GM20000 (cell line): ENCODE measurements at places on chromosomes 6 and 20.

DNA sequence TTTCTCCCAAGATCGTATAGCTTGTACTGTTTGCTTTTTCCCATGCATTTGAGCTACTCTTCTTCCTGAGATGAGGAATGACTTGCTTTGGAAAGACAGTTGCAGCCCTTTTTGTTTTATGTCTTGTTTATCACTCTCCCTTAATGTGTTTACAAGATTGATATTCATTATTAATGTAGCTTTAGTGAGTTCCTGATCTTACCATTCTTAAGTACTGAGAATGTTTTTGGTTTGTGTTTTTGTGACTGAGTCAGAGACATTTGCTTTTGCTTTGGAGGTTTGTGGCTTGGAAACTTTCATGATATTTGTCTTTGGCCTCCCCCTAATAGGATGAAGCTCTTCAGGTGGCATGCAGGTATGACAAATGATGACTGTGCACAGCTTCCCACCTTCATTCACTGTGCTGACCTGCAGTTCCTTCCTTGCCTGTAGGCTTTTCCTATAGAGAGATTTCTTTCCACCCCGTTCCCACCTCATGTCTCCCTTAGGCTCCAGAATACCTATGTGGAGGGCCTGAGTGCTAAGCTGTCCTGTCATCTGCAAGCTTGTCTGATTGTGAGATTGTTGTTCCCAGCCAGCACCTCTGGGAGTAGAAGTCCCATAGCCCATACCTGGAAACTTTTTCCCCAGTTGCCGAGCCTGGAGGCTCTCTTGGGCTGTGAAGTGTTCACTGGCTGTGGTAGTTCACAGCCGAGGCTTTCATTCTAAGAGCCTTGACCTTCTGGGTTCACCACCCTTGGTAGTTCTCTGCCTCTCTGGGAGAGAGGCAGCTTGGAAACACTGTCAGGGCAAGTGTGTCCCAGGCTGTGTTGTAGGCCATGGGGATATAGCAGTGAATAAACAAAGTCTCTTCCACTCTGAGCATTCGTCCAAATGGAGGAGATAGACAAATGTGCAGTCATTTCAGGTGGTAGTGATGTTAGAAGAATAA lies 27.1 kb downstream of the CDS2 start:
- no peak for DNase-seq

DNA sequence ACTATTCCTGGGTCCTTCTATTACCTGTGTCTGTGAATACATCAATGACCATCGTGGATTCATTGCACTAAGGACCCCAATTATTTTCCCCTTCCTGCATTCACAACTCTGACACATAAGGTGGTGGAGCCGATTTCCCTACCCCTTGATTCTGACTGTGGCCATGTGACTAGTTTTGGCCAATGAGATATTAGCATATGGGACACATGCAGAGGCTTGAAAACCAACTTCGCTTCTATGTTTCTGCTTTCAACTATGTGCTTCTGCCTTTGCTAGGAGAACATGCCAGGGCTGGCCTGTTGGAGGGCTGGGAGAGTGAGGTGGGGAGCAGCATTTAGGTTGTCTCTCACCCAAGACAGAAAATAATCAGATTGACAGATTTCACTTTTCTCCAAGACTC lies 483.1 kb upstream of the JAG1 start:
- no peak for DNase-seq

- DNase-seq = no peak
Measured at GRCh38 chr6:129606664-129607063, 103.3 kb downstream of the ARHGAP18 start.

- no peak for DNase-seq
Measured at GRCh38 chr6:31850765-31851484, 11.7 kb downstream of the NEU1 start.
